ENCODE measurements at places on chromosomes 3 and 15.

DNA sequence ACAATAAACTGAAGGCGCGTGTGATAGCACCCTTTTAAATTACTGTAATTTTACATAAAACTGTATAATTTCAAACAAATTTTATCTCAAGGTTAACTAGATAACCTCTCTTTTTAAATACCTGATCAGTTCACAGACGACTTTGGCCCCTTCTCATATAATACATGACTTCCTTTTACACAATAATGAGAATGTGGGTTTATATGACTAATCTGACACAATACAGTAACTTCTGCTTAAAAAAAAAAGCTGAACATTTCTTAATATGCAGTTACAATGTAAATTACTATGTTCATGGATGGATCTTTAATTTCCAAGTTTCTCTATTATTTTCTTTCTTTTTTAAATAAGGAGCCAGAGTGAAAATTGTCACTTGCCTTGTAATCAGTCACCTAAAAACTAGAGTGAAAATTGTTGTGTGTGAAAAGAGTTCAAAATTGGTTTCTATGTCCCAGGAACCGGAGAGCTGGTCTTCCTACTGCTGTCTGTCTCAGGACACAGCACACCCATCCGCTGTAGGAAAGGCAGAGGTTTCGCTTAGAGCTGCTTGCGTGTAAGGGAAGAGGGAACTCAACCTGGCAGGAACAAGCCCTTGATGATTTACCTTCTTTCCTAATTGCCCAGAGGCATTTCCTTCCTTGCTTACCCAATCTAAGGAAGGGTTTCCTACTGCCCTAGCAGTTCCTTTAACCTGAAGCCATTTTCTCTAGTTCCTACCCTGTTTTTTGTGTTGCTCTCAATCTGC lies 33.3 kb downstream of the PLD1 start:
- DNase-seq = no peak

- DNase-seq = no peak
Measured at GRCh38 chr3:101120039-101120438, 126.8 kb upstream of the ABI3BP start.

- DNase-seq = no peak
Measured at GRCh38 chr3:16370872-16371740, 106.1 kb downstream of the OXNAD1 start.

DNA sequence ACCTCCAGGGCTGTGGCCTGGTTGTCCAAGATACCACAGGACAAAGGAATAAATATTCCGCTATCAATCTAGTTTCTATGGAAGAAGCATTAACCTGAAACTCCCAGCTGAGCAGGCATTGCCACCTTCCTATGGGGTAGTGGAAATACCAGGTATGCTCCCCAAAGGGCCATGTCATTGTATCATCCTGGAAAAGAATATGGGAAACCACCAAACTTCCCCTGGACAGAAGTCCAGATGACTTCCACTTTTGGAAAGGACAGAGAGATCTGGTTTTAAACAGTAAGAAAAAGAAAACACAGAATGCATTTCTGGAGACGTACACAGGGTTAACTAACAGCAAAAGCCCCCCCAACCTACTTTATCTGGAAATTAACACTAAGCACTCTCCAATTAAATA lies 100.2 kb downstream of the RFTN1 start:
- no peak for DNase-seq

DNA sequence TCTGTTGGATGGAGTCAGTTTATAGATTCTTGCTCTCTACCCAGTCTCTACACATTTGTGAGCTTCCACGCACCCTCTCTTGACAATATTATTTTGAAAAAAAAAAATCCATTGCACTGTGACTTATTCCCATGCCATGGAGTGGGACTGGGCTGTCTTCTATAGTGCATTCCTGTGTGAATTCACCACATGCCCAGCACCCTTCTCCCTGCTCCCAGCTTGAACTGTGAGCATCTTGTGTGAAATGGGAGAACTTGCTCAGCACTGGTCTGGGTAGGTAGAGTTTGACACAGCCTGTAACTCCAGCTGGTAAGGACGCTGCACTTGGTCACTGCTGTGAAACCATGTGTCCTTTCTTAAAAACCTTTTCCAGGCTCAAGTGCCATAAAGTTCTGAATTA lies 91.9 kb downstream of the ARNT2 start:
- no peak for DNase-seq

DNA sequence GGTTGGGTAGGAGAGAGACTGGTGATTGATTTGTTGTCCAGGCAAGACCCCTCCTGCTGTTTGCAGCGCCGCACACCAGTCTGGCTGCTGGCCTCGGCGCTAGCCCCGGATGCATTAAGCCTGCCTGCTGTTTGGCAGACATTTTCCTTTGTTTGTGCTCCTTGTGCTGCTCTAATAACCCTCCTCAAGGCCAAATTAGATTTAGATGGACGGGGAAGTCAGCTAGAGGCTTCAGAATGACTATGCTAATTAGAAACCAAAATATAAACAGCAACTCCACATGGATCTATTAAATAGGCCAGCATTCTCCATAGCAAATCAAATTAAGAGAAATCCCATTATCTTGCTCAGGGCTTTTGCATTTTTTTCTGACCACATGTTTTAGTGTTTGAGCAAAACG lies 445.2 kb downstream of the SQOR start:
- DNase-seq = no peak

- no peak for DNase-seq
Measured at GRCh38 chr3:140088513-140088912, 153.5 kb downstream of the CLSTN2 start.

Measured in CD4-positive, alpha-beta T cell treated with Interleukin-12 subunit alpha and Interleukin-12 subunit beta, for 1 hour (primary cell).